MCF 10A (cell line): ENCODE measurements at places on chromosomes 4 and X.

DNA sequence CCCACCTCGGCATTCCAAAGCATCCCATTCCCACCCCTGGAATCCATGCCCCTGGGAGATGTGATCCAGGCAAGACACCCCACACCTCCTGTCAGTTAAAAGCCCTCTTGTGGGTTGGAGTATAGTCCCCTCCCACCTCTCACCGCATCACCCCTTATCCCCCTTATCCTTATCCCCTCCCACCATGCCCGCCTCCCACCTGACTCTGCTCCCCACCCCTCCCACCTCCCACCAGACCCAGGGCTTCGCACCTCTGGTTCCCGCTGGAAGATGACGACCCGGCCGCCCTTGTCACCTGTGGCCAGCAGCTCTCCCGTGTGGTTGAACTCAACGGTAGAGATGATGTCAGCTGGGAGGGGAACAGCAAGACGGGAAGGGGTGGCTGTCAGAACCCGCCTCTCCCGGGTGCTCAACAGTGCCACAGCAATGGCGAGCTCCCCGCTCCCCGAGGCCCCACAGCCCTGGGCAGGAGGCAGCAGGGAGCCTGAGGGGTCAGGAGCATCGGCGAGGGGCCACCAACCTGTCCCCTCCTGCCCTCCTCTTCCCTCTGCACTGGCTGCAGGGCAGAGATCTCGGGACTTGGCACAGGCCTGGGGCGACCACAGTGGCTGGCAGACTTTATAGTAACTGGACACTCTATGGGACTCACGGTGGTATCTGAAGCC lies 91.5 kb downstream of the PPP2R2C start:
- DNase-seq: no peak

DNA sequence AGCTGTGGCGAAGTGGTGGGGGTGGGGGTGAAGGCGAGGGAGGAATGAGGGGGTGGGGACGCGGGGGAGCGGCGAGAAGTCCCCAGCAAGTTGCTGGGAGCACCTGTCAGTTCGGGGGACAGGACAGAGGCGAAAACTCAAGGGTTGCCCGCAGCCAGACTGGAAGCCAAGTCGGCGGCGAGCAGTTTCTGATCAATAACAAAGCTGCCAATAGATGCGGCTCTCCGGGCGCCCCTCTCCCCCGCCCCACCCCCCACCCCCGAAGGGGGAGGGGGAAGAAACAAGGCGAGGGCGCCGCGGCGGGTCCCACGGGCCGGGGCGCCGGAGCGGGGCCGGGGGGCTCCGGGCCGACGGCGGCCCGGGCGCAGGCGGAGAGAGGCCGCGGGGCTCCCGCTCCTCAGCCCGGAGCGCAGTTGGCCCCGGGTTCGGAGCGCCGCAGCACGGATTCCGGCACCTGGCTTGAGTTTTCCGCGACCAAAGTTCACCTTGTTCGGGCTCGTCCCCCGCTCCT lies 379 bp downstream of the PDGFC start:
- DNase-seq: no peak

GRCh38 chrX:105755109-105755508 lies 67.2 kb upstream of the NRK start:
- no peak for DNase-seq

DNA sequence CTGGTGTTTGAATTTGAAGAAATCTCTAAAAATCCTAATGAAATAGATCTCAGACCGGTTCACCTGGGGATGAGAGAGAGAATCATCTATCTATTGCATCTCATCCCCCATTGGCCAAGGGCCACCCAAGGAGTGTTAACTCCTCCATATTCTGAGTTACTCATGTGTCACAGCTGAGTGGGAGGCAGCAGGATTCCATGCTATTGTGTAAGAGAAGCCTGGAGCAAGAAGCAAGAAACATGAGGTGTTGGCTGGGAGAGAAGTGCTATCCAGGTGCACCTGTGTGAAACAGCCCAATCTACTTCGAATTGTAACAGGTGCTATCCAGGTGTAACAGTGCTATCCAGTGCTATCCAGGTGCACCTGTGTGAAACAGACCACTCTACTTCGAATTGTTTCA lies 150.3 kb upstream of the MAOA start:
- DNase-seq: peak; percentile 83

- DNase-seq: no peak
Measured at GRCh38 chrX:12332786-12333347, 194.6 kb downstream of the FRMPD4 start.

DNA sequence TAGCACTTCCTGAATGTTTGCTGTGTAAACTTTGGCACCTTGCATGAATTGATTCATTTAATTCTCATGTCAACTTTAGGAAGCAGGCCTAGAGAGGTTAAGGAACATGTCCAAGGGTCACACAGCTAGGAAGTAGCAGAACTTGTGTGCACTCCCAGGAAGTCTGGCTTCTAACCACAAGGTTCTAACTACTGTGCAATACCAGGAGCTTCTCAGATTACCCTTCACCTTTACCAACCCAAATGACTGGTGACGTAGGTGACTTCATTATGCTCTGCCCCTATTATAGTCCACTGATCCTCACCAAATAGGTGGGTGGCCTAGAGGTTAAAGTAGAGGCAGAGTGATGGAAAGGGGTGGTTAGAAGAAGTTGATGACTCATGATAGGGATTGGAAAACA lies 14.4 kb downstream of the AR start:
- no peak for DNase-seq

GRCh38 chr4:7530932-7531639 lies 96.4 kb upstream of the PSAPL1 start:
- no peak for DNase-seq

DNA sequence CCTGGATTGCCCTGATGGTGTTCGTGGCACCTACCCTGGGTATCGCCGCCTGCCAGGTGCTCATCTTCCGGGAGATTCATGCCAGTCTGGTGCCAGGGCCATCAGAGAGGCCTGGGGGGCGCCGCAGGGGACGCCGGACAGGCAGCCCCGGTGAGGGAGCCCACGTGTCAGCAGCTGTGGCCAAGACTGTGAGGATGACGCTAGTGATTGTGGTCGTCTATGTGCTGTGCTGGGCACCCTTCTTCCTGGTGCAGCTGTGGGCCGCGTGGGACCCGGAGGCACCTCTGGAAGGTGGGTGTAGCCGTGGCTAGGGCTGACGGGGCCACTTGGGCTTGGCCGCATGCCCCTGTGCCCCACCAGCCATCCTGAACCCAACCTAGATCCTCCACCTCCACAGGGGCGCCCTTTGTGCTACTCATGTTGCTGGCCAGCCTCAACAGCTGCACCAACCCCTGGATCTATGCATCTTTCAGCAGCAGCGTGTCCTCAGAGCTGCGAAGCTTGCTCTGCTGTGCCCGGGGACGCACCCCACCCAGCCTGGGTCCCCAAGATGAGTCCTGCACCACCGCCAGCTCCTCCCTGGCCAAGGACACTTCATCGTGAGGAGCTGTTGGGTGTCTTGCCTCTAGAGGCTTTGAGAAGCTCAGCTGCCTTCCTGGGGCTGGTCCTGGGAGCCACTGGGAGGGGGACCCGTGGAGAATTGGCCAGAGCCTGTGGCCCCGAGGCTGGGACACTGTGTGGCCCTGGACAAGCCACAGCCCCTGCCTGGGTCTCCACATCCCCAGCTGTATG lies 1.8 kb downstream of the AVPR2 start:
- DNase-seq: no peak

DNA sequence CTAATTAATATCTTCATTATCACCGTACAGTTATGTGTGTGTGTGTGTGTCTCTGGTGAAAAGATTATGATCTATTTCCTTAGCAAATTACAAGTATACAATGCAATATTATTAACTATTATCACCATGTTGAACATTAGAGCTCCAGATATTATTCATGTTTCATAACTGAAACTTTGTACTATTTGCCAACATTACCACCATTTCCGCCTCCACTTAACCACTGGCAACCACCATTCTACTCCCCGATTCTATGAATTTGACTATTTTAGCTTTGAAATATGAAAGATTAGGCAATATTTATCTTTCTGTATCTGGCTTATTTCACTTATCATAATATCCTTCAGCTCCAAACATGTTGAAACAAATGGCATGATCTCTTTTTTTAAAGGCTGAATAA lies 717.9 kb downstream of the ARAP2 start:
- DNase-seq: no peak

- DNase-seq: peak; percentile 53
Measured at GRCh38 chr4:107837317-107837716, 12.6 kb downstream of the SGMS2 start.

- DNase-seq: no peak
Measured at GRCh38 chrX:80317646-80318045, 102.6 kb upstream of the TENT5D start.

DNA sequence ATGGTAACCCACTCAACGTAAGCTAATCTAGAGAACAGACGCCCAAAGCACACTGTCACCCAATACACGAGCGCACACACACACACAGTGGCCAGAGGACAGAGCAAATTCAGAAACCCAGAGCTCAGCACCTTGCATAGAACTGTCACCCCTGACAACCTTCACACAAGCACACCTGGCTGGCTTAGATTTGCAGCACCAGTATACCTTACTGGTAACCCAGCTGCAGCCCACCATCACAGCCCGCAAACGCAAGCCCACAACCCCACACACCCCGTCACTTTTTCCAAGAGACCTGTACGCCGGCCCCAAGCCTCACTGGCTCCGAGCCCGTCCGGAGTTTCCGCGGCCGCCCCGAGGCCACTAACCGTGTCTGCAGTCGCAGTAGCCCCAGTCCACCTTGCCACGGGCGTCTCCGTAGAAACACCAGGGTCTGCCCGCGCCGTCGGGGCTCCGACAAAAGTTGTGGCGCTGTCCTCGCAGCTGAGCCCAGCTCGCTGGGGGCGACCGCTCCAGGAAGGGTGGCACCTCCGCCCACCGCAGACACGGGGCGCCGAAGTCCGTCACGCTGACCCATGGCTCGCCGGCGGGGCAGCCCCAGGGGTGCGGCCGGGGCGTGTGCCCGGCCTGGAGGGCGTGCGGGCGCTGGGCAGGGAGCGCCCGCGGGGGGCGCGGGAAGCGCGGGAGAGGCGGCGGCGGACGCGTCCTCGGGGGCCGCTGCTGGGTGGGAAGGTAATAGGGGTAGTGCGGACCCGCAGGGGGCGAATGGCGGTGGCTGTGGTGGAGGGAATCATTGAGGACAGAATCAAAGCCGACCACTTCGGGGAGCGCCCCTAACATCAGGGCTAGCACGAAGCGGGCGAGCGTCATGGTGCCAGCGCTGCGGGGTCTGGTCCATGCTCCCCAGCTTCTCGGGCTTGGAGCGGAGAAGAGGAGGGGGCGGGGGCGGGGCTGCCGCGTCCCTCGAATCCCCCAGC lies 664 bp downstream of the PRSS12 start:
- peak; percentile 46 for DNase-seq

DNA sequence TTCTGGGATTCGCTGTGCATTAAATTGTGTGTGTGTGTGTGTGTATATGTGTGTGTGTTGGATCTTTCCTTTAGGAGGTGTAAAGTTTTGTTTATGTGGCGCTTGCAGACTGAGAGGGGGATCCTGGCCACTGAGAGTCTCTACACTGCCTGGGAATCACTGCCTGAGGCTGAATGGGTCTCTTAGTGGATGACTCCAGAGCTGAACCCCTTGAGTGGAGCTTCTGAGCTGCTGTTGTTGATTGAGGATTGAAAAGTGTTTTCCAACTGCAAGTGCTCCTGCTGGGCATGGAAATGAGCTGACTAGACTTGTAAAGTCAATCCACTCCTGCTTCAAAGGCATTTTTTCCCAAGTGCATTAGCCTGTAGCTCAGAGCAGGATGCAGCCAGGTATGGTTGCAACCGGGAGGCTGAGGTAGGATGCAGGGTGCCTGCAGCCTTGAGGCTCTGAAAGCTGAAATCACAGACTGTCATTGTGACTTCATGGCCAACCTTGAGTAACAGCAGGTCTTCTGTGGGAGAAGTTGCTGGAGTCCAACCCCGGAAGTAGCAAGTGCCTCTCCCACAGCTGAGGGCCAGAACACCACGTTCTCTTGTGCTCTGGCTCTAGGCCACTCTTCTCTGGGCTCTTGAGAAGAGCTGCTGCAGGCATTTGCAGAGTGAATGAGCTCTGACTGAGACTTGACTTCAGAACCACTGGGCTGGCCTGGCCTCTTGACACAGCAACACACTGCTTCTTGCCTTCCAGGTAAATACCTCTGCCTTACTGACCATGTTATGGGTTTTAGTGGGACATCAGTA lies at the start of gene TBX22:
Gene TBX22 (plus strand): TSS at position 613 of the 800 bp plus-strand sequence. CDS start 7,517 bp downstream, outside the sequence.
- no peak for DNase-seq

GRCh38 chr4:26594371-26594770 lies 10.5 kb downstream of the TBC1D19 start:
- no peak for DNase-seq

DNA sequence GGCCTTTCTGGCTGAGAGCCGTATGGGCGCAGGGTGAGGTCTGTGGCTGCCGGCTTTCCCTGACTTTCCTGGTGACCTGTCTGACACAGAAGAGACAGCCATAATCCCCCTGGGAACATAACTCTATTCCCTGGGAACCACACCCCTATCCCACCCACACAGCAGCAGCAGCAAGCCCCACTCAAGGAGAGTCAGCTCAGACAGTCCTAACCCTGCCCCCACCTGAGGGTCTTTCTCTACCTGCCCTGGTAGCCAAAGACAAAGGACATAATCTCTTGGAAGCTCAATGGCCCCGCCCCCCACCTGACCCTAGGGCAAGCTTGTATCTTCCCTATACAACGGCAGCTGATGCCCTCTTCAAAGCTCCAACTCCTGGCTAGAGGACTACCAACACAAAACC lies 74.6 kb downstream of the PABPC4L start:
- no peak for DNase-seq

- DNase-seq: no peak
Measured at GRCh38 chr4:137626942-137627738, 94.8 kb upstream of the PCDH18 start.

DNA sequence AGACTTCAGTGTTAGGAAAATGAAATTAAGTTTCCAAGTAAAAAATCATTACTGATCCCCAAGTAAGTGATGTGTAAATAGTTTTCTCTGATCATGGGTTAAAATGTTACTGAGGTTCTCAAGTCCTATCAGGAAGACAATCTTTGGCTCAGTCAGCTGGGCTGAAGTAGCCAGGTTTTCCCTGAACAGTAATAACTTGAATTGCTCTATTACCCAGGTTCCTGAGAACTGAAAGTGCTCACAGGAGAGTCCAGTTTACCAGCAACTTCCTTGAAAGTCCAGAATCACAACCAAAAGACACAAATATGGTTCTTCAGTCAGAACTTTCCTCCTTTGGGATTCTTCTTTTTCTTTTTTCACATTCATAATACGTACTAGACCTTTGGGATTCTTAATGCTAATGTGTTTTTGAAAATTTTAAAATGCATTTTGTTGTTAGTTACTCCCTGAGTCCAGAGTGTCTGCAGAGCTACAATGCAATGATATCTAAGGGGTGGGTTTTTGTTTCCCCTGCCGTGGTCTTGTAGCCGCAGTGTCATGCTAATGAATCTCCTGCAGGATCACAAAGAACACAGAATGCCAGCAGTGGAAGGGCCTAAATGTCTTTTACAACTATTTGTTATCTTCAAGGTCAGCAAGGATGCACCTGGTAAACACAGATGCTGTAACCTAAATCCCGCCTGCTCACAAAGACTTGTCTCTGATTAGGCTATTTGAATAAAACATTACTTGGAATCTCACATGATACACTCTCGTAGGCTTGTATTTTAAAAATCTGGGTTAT lies 439.8 kb upstream of the NR3C2 start:
- no peak for DNase-seq

DNA sequence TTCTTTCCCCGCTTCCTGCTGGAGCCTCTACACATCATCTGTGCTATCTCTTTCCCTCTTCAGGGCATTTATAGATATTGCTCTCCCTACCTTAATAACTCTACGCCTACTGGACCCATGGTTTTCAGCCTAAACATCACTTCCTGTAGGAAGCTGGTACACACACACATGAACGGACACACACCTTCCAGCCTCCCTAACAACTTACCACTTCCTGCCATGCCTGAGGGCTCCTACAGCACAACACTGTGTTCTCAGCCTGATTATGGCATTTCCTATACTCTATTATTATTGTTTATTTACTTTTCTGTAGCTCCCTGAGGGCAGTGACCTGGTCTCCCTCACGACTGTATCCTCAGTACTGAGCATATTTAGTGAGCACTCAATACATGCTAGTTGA lies 163.6 kb upstream of the MAP3K15 start:
- peak; percentile 44 for DNase-seq
